ENCODE measurements at places on chromosomes 3 and 15.
A peak's percentile ranks its signal among the peaks of the same experiment; 100 is the strongest.

GRCh38 chr15:88257311-88258092 lies 963 bp upstream of the NTRK3 start:
- DNase-seq, result no peak

GRCh38 chr15:65595960-65596359 lies 15.0 kb downstream of the INTS14 start:
- no peak for DNase-seq

DNA sequence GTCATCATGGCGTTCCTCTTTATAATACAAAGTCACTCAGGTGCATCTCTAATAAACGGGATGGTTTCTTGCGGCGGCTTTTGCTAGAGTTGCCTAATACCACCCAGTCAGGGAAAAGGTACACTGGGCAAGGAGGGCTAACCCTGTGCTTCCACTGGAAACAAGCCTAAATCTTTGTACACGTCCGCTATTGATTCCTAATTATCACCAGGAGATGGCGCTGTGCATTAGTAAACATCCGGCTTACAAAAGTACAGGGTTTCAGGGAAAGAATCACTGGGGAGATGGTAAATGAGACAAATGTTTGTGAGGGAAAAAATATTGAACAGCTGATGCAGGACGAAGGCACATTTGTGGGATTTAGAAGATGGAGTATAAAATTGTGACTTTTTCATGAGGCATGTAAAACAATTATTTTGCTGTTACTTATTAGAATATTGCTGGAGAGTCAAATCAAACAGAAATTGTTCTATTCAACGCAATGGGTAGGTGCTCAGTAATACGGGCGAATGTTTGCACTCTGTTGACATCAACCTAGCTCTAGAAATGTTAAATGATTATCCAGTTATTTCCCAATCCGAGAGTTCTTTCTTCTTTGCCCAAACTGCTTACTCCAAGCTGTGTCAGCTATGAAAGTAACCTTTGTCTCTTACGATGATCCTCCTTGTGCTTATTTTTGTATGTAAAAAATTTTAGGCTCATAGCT lies 50.6 kb downstream of the GMNC start:
- peak; percentile 3 for DNase-seq

- no peak for DNase-seq
Measured at GRCh38 chr15:92687195-92687602, 31.6 kb upstream of the FAM174B start.

DNA sequence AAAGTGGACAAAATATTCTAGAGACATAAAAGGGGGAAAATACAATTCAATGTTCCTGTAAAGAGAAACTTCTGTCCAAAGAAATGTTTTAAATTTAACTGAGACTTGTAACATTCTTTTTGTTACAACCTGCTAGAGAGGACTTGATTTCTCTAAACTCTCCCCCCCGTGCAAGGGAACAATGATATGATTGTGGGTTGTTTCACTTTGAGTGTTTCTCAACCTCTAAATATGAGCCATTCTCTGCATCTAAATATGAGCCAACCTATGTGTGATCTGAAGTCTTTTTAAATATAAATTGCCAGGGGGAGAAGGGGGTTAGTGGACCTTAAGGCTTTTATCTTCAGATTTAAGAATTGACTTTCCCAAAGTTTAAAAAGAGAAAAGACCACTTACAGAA lies 14.6 kb downstream of the ZNF860 start:
- no peak for DNase-seq

DNA sequence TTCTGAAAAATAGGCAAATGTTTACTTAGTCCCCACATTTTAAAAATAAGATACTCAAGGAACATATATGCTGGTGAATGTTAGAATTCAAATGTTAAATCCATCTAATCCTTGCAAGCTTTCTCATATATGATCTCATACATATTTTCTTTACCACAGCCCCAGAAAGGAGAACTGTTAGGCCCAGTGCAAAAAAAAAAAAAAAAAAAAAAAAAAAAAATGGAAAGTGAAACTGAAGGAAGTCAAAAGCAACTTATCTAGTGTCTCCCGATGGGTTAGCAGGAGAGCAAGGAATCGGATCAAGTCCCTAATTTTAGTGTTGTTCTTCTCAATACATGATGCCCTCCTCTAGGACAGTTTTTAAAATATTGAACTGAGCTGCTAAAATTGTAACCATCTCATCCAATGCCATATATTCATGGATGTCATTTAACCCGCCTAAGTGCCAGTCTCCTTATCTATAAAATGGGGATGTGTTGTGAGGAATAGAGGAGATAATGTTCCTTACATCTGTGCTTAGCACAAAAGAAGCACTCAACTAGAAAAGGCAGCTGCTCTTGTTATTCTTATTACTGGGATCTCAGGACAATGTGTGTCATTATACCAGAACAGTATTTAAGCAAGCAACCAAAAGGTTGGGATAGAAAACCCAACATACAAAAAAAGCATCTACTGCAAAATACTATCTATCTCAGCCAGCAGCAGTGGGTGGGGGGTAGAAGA lies 279.7 kb downstream of the MAGI1 start:
- DNase-seq, result peak; percentile 30

- no peak for DNase-seq
Measured at GRCh38 chr3:42031808-42032480, 59.2 kb upstream of the TRAK1 start.

GRCh38 chr3:71560665-71561064 lies 22.9 kb downstream of the FOXP1 start:
- no peak for DNase-seq

GRCh38 chr3:3737531-3737930 lies 61.7 kb upstream of the LRRN1 start:
- no peak for DNase-seq

DNA sequence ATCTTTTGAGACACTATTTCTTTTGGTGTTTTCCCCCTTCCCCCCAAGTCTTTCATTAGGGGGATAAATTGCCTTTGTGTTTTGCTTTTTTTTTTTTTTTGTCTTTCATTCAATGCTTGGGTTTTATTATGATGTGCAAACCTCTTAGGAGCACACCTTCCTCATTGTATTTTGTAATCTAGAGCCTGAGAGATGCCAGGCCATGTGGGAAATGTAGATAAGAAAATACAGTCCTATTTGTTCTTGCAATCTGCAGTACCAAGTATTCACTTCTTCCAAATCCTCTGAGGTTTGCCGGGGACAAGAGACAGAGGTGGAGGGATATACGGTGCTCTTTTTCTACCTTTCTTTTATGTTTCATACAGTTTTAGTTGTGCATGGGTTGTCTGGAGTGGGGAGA lies 66.7 kb downstream of the LARS2 start:
- DNase-seq, result no peak

DNA sequence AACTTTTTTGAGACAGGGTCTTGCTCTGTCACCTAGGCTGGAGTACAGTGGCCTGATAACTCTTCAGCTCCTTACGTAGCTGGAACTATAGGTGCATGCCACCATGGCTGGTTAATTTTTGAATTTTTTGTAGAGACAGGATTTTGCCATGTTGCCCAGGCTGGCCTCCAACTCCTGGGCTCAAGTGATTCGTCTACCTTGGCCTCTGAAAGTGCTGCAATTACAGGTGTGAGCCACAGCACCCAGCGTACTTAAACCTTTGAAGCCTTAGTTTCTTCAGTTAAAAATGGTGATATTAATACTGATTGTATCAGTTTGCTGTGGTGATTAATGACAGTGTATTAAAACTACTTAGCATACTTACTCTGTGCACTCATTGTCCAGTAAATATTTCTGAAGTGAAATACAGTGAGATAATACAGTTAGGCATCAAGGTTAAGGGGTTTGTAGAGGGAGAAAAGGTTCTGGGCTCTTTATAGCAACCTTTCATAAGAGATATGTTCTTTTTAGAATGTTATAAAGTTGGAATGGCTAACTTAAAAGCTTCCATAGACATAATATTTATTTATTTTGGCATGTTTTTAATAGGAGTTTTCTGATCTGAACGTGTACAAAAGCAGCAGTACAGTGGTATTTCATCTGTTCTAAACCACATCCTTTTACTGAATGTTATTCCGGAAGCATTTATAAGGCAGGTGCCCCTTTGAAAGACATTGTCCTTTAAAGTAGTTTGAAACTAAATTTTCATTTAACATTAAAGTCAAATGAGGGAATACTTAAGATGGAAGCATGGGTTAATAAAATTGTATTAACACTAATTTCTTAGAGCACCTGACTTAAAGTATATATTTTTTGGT lies 23.6 kb downstream of the NCK1 start:
- DNase-seq, result no peak

GRCh38 chr3:197749315-197749600 lies 425 bp upstream of the FYTTD1 start:
- no peak for DNase-seq

GRCh38 chr3:112134335-112135124 lies 1.5 kb upstream of the GCSAM start:
- DNase-seq, result no peak

DNA sequence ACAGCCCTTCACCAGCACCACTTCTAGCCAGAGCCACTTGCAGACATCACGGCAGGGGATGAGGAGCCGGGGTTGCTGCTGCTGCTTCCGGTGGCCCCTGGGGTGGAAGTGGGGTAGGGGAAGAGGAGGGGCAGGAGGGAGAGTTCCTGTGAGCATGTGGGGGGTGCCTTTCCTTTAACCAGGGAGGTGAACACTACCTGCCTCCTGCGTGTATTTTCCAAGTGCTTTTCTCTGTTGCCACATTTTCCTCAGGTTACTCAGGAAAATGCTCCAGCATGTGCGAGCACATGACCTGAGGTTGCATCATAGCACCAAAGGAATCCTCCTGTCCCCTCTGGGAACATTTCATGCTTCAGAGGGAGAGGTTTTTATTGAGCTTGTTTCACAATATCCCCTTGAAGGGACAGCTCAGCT lies 12.2 kb upstream of the SACM1L start:
- no peak for DNase-seq

DNA sequence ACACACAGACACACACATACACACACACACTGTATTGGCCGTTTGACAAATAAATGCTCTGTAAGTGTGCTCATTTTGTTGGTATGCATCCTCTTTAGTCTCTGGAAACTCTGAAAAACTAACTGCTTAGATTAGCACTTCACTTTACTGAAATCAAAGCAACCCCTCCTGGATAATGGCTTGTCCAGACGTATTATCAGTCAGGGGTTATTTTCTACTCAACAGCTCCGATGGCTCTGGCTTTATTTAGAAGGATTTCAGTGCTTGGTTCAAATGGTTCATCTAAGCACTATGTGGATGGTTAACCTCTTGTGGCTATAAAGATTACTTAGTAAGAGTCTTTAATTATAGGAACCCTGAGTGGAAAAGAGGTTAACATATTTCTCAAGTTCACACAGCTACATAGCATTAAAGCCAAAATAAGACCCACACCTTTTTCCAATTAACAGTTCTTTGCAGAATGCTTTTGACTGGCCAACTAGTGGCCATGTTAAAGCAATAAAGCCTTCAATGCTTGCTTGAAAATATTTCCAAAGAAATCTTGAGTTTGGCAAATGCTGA lies 516.1 kb upstream of the NAALADL2 start:
- peak; percentile 78 for DNase-seq

- DNase-seq, result no peak
Measured at GRCh38 chr3:153970741-153971347, 150.3 kb upstream of the ARHGEF26 start.

DNA sequence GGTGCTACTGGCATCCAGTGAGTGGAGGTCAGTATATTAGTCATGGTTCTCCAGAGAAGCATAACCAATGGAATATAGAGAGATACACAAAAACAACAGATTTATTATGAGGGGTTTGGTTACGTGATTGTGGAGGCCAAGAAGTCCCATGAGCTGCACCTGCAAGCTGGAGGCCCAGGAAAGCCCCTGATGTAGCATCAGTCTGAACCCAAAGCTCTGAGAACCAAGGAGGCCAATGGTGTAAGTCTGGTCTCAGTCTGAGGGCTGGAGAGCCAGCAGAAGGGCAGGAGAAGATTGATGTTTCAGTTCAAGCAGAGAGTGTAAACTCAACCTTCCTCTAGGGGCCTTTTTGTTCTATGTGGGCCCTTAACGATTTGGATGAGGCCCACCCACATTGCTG lies 144.1 kb downstream of the KLF13 start:
- DNase-seq, result no peak

DNA sequence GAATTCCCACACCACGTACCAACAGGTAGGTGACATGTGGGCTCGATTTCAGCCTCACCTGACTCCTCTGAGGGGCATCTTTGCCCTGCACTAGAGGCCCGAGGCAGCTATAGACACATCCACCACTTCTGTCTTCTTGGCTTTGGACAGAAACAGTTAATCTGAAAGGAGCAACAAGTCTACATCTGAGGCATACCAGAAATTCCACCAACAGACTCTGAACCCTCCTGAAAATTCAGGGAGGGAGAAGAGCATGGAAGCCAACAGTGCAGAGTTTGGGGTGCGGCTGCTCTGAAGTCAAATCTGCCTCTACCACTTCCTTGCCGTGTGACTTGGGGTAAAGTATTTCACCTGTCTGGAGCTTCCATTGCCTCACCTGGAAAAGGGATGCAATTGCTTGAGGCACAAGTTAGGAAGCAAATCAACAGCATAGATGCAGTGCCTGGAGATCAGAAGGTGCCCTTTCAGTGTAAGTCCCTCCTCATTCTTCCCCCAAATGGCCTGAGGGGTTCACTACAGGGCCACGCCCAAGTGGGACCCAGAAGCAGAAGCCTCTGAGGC lies 119.8 kb downstream of the SHQ1 start:
- no peak for DNase-seq

GRCh38 chr3:106030627-106030963 lies 161.8 kb upstream of the CBLB start:
- no peak for DNase-seq

- DNase-seq, result no peak
Measured at GRCh38 chr3:59381282-59381681, 331.5 kb upstream of the CFAP20DC start.

DNA sequence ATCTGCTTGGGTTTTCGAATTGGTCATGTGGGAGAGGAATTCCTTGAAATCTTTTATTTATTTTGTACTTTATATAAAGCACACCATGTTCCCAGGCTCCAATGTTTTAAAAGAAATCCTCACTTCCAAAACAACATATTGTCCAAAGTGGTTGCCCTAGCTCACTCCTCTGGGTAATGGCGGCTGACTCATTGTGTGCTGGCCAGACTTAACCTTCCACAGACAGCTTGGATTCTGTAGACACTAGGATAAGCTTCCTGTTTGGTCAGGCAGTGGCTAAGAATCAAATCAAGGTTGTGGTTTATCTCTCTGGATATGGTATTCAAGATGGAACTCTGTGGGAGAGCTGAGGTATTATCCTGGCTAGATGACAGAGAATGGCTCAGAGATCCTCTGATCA lies 55.8 kb upstream of the FAM98B start:
- peak; percentile 97 for DNase-seq

- DNase-seq, result peak; percentile 17
Measured at GRCh38 chr3:44554626-44555592, at the start of gene ZKSCAN7. TSS of gene ZKSCAN7 (plus strand) at chr3:44555193. CDS start at chr3:44557048, 1,855 bp downstream.

- DNase-seq, result no peak
Measured at GRCh38 chr15:90735923-90736322, 18.8 kb downstream of the BLM start.

- no peak for DNase-seq
Measured at GRCh38 chr3:169836078-169836941, 23.6 kb upstream of the LRRC34 start.

- no peak for DNase-seq
Measured at GRCh38 chr15:96535148-96535547, 204.6 kb downstream of the NR2F2 start.

- peak; percentile 86 for DNase-seq
Measured at GRCh38 chr3:197031315-197032285, 2.0 kb upstream of the MELTF start.

GRCh38 chr3:23950293-23950692 lies 5.2 kb downstream of the NR1D2 start:
- DNase-seq, result no peak

Measured in fibroblast of skin of left biceps (primary cell).